GM12864 (cell line): ENCODE measurements at places on chromosomes 5 and 9.

DNA sequence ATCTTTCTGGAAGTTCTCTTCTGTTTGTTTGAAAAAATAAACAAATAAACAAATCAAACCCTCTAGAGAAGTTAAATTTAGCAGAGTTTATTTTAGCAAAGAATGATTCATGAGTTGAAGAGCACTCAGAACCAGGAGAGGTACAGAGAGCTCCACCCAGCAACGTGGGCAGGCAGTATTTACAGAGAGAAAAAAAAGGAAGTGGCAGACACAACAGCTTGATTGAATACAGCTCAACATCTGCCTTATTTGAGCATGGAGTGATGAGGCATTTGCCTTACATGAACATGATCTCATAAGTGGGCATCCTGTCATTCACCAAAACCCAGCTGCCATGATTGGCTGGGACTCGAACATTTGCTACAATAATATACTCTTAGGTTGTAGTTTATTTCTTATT lies 381.6 kb upstream of the ADAMTS16 start:
- DNase-seq = no peak

- DNase-seq = no peak
These were observed 105.0 kb upstream of the PRSS3 start for GRCh38 chr9:33690143-33690933.

GRCh38 chr9:72844440-72844768 lies 108.4 kb downstream of the ALDH1A1 start:
- no peak for DNase-seq

GRCh38 chr9:88443480-88444113 lies 55.4 kb downstream of the SPIN1 start:
- no peak for DNase-seq

- peak; percentile 3 for DNase-seq
These were observed 35.1 kb downstream of the SPTAN1 start for GRCh38 chr9:128587453-128587852.
